H1 (cell line): ENCODE measurements at places on chromosomes 3 and 15. TPM values are rescaled to one million over a fixed set of nuclear protein-coding genes. Genes with fewer than 3 reads are reported as not detected.

Gene ZNF80
- not detected in 2 replicates for polyA plus RNA-seq

Gene SOX14
- 0.03 TPM in 1 of 2 replicates, not detected in the other for polyA plus RNA-seq

Gene C3orf33
- polyA plus RNA-seq: 3.3 and 4.5 TPM in 2 replicates

DNA sequence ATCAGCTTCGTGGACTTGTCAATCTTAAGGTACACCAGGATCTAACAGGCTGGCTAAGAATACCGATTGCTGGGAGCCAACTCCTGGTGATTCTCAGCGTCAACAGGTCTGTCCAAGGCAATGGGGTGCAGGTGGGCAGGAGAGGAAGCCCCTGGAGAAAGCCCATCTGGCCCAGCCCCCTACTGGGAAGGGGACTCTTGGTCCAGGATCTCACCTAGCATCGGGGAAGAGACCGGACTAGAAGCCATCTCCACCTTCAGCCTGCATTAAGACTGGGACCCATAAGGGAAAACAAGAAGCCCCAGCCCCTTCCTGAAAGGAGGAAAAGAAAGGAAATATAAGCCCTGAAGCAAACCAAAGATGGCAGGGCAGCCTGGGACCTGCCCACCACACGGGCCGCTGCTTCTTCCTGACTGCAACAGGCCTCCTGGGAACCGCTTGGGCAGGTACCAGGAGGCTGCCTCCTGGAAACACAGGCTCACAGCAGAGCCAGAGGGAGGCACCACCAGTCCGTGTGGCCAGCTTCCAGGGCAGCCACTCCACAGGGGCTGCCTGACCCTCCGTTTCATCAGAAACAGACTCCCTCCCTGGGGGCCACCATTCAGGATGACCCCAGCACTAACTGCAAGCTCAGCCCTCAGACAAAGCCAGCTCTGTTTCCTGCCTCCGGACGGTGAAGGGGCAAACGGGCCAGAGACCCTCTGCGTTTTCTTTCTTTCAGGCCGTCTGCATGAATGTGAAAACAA lies 100.2 kb downstream of the LRIG1 start:
- H3K27me3 ChIP-seq: no peaks in the 10 kb centered on the region
- peaks cover 7% of the 10 kb centered on the region; the same call in 1 of the 2 replicates for H3K4me1 ChIP-seq
- no peak for DNase-seq
- peaks cover 41% of the 10 kb centered on the region for H3K36me3 ChIP-seq
- H3K27ac ChIP-seq: no peak overlapping the region
- H3K4me3 ChIP-seq: no peak overlapping the region
